Kidney capillary endothelial cell (primary cell): ENCODE measurements at places on chromosomes 2 and 18.

DNA sequence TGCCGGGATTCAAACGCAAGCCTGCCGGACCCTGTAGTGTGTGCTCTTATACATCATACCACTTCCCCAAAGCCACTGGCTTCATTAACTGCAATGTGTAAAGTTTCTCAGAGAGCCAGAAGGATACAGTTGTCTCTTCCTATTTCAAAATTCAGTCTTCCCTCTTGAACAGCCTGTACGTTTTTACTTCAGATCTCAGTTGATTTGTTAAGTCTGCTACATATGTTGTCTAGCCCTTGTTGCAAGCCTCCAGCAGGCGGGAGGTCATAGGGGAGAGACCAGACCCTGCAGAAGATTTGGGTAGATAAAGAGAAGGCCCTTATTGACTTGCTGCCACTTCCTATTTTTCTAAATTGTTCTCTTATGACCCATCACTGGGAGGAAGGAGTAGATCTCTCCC, 56.2 kb downstream of the ARHGEF33 start:
- no peak for DNase-seq

- DNase-seq: no peak
Observed at GRCh38 chr18:40355726-40356125, 1599.3 kb upstream of the PIK3C3 start.

GRCh38 chr18:9968081-9968848, 54.4 kb downstream of the VAPA start:
- DNase-seq: peak; percentile 38

- DNase-seq: no peak
Observed at GRCh38 chr18:50726960-50727589, 92.7 kb downstream of the MRO start.

- DNase-seq: no peak
Observed at GRCh38 chr2:241344925-241345651, 11.0 kb upstream of the FARP2 start.

- no peak for DNase-seq
Observed at GRCh38 chr2:77459840-77460239, 62.3 kb downstream of the LRRTM4 start.

GRCh38 chr2:121007490-121007853, 271.8 kb downstream of the GLI2 start:
- DNase-seq: no peak

DNA sequence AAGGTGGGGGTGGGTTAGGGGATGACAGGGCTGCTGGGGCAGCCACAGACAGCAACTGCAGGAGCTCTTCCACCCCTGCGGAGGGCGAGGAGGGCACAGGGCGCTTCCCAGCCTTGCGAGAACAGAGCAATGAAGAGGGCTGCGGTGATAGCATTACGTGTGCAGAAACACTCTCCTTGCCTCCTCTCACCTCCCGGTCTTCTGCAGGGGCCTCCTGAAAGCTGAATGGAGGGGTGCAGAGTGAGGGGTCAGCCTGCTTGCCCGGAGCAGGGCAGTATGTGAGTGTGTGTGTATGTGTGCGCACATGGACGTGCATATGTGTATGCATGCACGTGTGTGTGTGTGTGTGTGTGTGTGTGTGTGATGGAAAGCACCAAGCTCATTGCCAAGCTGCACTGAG, 29.5 kb upstream of the IL1R2 start:
- DNase-seq: no peak

DNA sequence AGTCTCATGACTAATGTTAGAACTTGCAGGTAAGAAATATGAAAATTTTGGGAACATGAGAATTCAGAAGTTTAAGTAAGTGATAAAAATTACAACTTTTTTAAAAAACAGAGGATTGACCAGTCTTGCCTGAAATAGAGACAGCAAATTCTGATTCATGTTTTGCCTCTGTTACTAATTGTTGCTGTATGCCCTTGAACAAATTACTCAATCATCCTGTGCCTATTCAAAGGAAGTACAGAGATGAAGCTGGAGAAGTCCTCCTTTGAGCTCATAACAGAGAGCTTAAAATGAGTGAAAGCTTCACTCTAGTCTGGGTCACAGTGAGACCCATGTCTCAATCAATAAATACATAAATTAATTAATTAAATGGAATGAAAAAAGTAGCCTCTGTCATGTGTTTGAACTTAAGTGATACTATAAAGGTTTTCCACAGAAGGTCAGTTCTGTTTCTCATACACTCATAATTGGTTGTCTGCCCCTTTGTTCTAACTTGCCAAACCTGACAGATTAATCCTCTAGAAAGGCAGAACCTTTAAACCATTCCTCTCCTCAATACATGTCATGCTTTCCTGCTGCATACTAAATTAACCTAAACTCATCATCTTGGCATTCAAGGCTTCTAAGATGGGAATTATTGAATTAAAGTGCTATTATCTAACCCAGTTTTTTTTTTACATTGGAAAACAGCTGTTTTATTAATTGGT, 374.6 kb upstream of the LRATD1 start:
- no peak for DNase-seq

DNA sequence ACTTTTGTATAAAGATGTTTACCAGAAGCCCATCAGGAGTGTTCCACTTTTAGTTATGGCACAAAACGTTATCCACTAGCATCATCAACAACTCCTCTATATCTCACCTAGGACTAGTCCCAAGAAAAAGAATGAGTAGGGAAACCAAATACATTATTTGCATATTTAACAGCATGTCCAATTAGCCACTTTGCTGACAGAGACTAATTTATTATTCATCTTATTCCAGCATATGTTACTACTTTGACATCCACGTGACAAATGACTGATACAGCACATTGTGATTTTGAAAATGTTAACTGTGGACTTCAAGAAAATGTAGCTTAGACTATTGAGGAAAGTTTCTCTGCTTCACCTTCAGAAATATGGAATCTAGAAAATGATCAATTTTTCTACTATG, 694.0 kb downstream of the NRXN1 start:
- no peak for DNase-seq

- no peak for DNase-seq
Observed at GRCh38 chr18:48201337-48202005, 207.7 kb downstream of the ZBTB7C start.

- no peak for DNase-seq
Observed at GRCh38 chr2:146323564-146323963, 1521.3 kb upstream of the ACVR2A start.

- no peak for DNase-seq
Observed at GRCh38 chr2:158966312-158966711, 2.1 kb upstream of the TANC1 start.

DNA sequence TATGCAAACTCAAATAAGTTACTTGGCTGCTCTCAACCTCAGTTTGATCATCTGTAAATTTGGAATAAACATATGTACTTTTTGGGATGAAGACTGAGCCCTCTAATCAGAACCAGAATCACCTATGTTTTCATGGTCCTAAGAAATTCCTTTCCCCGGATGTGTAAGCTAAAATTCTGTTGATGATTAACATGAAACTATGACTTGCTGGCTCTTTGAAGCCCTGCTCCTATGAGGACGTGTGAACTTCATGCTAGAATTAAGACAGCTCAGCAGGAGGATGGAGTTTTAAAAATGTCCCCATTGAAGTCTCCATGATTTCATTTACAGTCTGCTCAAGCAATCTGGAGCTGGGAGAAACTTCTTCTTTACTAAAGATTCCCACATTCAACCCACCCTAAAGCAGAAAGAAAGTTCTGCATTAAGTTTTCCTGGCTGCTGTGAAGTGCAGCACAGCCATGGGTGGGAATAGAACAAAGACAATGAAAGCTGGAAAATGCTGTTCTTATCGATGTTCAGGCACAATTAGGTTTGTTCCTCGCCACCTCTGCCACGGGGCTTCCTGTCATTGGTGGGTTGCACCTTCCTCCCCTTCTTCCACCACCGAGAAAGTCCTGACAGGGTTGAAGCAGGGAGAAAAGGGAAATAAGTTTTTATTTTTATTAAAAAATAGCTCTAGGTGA, 50.9 kb downstream of the ADCYAP1 start:
- DNase-seq: no peak

GRCh38 chr2:204060841-204061240, 124.3 kb downstream of the ICOS start:
- DNase-seq: no peak

DNA sequence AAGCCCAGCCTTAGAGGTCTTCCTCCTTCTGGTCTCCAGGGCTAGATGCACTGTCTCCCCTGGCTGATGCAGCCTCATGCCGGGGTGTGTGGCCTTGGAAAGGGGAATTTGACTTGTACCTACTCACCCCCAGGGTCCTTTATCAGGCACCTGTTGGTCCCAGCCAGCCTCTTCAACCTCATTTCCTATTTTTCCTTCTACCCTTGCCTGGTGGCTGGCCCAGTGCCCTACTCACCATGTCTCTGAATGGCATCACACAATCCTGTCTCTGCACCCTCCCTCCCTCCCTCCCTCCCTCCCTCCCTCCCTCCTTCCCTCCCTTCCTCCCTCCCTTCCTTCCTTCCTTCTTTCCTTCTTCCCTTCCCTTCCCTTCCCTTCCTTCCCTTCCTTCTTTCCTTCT, 17.1 kb upstream of the ST3GAL5 start:
- DNase-seq: no peak

DNA sequence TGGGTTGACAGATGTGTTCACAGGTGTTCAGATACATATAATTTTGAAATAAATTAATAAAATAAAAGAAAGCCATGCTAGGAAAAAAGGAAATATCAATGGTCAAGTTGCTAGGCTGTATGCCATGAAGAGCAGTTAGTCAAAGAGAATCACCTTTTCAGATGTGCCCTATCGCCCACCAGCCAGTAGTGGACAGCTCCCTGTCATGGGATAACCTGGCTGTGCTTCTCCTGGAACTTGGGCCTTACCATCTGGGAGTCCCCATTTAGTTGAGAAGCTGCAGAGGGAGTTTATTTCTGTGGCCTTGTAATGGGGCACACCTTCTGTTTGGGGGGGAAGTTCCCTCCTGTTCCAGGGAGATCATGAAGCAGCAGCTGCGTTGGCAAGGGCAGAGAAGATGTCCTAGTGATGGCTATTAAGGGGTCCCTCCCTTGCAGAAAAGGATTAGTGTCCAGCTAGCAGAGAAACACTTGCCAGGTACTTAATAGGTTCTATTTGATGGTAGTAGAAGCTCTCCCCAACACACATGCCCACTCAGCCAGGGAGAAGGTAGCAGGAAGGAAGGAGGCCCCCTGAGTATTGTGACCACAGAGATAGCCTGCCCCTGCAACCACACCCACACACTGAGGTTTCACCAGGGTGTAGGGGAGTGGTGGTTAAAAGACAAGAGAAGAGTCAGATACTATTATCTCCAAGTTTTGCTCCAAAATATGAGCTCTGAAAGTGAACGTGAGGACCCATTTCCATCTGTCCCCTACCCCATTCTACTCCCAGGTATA, 117.7 kb downstream of the B3GNT2 start:
- DNase-seq: no peak

GRCh38 chr2:168052773-168053172, 194.6 kb downstream of the STK39 start:
- no peak for DNase-seq

GRCh38 chr18:46916551-46917107, 678 bp downstream of the PIAS2 start:
- peak; percentile 34 for DNase-seq

- DNase-seq: no peak
Observed at GRCh38 chr2:73759904-73760303, 20.0 kb downstream of the DUSP11 start.

DNA sequence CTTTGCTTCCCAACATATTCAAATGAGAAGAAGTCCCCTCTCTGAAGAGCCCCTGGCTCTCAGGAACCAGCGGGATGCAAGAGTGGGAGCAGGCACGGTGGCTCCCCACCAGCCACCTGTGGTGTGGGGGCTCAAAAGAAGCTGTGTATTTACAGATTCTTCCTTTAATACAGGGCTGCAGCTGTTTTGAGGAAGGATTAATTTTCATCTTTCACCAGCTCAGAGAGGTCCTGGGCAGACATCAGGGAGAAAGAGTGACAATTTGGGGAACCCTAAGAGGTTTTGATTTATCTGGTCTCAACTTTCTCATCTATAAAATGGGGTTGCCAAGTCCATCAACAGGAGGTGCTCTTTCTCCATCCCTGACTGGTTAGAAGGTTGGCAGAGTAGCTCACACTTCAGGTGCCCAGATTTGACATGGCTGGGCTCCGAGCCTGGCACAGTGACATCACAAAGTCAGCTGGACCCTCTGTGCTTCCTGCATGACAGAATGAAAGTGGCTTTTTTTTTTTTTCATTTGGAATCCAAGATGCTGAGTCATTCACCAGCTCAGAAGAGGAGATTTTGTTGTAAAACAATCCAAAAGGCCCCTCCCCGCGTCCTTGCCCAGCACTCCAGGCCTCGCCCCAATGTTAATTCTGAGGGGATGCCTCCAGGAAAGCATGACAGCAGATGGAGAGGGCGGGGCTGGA, 15.5 kb upstream of the SIX2 start:
- peak; percentile 40 for DNase-seq

DNA sequence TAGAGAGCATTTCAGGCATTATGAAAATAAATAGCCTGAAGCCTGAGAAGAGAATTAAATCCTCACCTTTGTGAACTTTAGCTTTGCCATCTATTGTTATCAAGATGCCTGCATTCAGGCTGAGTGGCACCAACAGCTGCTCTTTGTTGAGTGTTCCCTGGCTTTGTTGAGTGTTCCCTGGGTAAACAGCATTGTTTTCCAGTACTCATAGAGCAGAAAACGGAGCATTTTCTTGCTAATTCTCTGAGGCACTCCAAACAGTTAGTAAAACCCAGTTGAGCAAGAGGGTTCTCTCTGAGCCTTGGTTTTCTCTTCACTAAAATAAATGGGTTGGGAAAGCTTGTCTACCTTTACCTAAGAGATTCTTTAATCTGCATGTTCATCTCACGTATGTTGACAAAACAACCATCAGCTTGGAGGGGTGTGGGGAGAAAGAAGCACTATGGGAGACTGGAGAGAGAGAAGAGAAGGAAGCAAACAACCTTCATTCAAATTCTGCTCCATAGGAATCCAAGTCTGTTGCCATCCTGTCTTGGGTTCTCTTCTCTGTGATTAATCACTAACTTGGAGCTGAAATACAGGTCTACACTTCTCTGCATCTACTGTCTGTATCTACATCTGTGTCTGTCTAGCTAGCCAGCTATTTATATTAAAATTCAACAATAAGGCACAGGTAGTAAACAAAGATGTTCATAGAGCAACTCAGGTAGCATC, 567.0 kb upstream of the SOX11 start:
- no peak for DNase-seq

DNA sequence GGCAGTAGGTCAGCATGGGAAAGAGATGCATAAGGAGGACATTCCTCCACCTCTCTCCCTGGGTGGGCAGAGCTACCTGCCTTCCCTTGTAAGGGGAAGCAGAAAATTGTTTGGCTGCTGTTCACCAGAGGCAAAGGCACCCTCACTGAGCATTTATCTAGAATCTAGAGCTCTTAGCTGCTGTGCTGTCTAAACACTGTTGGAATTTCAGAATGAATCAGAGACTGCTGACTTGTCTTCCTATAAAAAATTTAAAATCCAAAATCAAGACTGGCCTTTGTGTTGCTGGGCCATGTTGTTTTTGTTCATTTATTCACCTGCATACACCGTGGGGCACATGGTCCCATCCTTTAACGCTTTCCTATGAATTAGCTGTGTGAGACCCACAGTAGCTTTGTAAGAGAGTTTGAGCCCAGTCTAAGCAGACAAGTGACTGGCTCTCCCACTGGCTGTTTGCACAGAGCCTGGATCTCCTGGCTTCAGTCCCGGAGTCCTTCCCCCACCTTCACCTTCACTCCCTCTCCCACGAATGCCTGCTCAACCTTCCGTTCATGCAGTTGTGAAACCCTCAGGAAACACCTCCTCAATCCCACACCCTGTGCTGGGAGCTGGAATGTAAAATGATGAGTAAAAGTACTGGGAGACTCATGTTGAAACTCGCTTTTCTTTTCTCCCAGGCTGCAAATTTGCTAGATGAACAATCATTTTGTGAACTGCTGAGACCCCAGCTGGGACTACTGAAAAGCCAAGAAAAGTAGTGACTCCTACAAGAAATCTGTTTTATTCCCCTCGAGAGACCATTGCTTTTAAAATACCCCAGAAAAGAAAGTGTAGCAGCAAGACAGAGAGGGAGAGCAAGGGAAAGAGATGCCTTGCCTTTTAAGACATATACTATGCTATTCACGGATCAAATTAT, 76.2 kb downstream of the FAM168B start:
- DNase-seq: no peak
